ENCODE measurements at places on chromosomes 13 and 19.

DNA sequence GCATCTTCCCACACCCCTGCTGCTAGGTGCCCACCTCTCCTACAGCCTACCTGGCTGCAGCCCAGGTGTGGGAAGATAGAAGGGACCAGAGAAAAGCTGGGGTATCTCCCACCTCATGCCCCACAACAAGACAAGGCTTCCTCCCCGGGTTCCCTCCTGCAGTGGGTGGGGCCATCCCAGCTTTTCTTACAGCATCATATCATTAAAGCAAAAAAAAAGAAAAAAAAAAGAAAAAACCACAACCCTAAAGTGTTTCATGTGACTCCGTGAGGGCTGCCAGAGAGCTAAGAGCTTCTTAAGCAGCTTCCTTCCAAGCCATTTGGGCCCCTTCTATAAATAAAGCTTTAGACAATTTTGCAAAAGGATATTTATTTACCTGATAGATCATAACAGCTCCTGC lies 455.4 kb upstream of the TSHZ3 start:
- DNase-seq, result no peak

- no peak for DNase-seq
Measured at GRCh38 chr13:106633321-106633720, 65.4 kb upstream of the ARGLU1 start.

DNA sequence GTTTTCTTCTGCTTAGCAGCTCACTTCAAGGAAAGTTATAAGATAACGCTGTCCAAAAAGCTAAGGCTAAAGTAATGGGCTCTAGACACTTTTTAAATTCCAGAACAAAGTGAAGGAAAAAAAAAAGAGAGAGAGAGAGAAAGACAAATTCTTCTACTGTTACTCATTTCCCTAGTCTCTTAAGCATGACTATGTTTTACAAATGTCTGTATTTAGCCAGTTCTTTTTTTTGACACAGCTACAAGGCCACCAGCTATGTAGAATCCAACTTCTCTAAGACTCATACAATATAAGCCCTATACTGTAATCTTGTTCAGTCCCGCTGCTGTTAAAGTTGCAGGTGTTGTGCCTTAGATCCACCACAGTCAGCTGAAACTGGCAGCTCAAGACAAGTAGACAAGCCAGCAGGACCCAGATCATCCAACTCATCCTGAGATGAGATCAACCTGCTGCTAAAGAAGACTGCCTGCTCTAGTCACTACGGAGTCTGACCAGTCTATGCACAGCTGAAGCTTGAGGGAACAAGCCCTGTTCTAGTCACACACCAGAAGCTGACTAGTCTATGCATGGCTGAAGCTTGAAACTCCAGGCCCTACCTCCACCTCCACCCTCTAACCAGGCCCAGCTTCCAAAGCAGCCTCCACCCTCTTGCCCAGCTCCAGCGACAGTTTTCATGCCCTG lies 10.3 kb upstream of the ZNF83 start:
- no peak for DNase-seq

GRCh38 chr19:40736661-40737060 lies 13.6 kb downstream of the ACTMAP start:
- no peak for DNase-seq

DNA sequence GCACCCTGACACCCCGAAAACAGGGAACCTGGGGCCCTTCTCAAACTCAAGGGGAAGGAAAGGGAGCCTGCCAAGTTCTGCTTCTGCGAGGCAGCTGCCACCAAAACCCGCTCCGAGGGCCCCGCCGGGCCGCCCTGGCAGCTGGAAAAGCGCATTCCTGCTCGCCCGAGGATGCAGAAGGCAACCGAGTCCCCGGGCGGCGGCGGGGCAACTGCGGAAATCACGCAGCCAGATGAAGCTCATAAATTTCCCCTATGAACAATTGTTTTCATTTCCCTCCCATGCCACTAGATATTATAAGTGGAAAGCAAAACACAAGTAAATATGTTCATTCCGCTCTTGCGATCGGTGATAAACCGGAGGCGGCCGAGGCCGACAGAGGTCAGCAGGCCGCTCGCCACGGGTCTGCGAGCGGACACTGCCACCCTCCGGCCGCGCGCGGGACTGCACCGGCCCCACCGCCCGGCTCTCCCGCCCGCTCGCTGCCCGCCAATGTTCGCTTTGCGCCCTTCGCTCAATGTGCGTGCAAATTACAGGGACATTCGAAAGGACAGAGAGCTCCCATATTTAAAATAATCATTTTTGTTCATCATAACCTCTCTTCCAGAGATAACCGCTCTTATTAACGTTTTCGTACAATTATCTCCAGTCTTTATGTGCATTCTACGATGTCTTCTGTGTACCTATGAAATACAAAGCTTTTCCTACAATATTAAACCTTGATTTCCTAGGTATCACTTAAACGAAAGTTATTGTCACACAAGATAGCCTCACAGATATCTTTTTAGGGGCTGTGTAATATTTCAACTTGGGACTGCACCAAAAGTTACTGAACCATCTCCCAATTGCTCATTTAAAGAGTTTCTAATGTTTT lies 120.8 kb upstream of the ZNF507 start:
- DNase-seq, result peak; percentile 7

DNA sequence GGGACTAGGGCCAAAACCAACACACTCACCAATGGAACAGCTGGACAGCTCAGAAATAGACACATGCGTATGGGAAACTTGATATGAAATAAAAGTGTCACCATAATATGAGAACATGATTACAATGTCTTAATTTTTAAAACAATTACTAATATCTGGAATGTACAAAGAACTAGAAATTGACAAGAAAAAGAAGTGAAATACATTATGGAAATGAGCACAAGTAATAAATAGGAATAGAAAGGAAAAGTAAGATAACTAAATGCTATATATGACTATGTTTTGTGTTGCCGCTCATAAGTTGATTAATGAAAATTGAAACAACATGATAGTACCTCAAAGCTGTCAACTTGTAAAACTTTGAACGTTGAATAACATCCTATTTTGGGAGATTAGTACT lies 801.1 kb downstream of the SLITRK5 start:
- no peak for DNase-seq

Data from NCI-H69 (cell line).